Umbilical cord (tissue), 2 donors: ENCODE measurements at places on chromosomes 3 and 15. TPM values are rescaled to one million over a fixed set of nuclear protein-coding genes. Genes with fewer than 3 reads are reported as not detected.

CNTN3 gene
- total RNA-seq: 0.96 TPM

GRCh38 chr15:63059573-63060216 is 17.1 kb downstream of the TPM1 start:
- DNase-seq: no peak

CPLX3 gene
- 0.72 TPM for total RNA-seq

DNA sequence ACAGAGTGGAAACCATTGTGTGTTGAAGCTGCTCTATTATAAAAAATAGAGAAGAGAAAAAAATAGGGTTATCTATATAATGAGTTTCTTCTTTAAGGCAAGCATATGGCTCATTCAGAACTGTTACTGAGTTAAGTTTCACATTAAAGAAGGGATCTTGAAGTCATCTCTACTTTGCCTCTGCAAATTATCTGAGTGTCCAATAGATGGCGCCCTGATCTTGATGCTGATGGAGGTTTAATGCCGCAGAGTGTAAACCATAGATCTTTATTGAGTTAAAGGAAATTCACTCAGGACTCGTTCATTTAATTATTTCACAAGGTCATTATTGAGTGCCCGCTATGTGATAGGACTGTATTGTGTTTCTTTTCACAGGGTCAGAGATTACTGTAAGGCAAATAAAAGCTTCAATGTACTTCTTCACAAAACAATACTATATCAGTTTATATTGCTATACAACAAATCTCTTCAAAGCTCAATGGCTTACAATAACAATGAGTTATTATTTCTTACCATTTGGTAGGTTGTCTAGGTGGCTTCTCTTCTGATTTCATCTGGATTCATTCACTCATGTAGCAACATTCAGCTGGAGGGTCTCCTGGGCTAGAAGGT is 171.4 kb downstream of the NSUN3 start:
- DNase-seq: peak; percentile 58

DNA sequence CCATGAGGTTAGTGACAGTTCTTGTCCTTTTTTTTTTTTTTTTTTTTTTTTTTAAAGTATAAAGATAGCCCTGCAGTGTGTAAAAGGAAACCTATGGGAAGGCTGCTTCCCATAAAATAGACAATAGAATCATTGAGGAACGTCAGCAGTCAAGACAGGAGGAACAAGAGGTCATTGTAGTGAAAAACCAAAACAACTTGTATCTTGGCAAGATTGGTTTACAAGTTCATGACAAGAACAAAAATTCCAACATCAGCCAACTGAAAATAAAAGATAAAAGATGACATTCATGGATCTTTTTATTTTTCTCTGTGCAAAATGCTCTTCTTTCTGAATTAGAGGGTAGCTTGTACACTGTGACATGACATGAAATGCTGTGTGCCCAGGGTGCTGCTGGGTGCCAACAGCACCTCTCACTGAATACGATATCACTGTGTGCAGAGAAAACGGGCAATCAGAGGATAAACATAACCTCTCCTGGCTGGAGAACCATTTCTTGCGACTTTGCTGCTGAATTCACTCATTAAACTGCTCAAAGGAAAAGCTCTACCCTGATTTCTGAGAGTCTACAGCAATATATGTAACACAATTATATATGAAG is 30.1 kb upstream of the IP6K2 start:
- no peak for DNase-seq

GRCh38 chr3:280681-281080 is 84.1 kb downstream of the CHL1 start:
- no peak for DNase-seq

- DNase-seq: peak; percentile 97
Observed at GRCh38 chr3:165642761-165643420, 194.3 kb downstream of the BCHE start.

GRCh38 chr15:68025835-68026424 is 28.2 kb upstream of the PIAS1 start:
- DNase-seq: peak; percentile 22

- DNase-seq: no peak
Observed at GRCh38 chr3:134038071-134038491, 8.4 kb upstream of the SLCO2A1 start.

GRCh38 chr3:54891540-54891897 is 36.3 kb downstream of the LRTM1 start:
- peak; percentile 94 for DNase-seq
